ENCODE measurements at places on chromosomes 2 and 18. TPM values are rescaled to one million over a fixed set of nuclear protein-coding genes. Genes with fewer than 3 reads are reported as not detected.

SERPINB4 gene
- polyA plus RNA-seq = not detected

IMPA2 gene
- polyA plus RNA-seq = 91.8 TPM

DLGAP1 gene
- 5.8 TPM for polyA plus RNA-seq

ASPRV1 gene
- polyA plus RNA-seq = 3.9 TPM

FIGN gene
- 7.9 TPM for polyA plus RNA-seq

All from right renal cortex interstitium (tissue), 3 donors.